CD4-positive, alpha-beta T cell treated with Interleukin-21 for 1 hour (primary cell): ENCODE measurements at places on chromosomes 3 and 15.

- no peak for DNase-seq
These were observed 294.0 kb downstream of the SOX2 start for GRCh38 chr3:182005701-182006100.

DNA sequence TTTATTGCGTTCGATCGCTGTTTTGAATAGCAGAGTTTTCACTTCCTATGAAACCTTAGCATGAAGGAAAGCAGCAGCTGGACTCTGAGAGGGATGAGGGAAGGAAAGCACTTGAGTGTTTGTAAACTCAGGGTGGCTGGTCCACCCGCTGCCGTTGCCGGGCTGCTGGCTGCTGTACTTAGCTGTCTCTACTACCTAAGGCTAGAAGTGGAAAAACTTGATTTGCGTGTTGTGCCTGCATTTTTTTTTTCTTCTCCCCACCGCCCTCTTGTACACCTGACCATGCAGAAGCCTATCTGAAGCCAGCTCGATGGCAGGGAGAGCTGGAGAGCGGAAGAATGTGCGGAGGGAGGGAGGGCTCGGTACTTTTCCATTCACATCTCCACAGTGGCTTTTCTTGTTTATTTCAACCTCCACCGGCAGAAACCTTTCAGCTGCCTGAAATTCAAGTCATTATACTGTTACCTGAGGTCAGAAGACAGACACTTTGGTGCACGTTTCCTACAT is 4.8 kb upstream of the BCL6 start:
- no peak for DNase-seq

DNA sequence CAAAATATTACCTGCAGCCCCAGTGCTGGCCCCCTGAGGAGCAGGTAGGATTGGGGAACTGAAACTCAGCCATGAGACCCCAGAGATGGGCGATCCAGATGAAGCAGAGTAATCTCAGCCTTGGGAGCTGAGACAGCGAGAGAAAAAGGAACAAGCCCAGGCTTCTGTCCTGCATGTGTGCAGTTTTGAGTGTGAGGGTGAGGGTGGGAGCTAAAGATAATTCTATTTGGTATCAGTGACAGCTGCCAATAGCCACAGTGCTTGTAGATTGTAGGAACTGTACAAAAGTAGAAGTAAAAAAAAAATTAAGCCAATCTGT is 5.9 kb downstream of the ATP8B4 start:
- no peak for DNase-seq

DNA sequence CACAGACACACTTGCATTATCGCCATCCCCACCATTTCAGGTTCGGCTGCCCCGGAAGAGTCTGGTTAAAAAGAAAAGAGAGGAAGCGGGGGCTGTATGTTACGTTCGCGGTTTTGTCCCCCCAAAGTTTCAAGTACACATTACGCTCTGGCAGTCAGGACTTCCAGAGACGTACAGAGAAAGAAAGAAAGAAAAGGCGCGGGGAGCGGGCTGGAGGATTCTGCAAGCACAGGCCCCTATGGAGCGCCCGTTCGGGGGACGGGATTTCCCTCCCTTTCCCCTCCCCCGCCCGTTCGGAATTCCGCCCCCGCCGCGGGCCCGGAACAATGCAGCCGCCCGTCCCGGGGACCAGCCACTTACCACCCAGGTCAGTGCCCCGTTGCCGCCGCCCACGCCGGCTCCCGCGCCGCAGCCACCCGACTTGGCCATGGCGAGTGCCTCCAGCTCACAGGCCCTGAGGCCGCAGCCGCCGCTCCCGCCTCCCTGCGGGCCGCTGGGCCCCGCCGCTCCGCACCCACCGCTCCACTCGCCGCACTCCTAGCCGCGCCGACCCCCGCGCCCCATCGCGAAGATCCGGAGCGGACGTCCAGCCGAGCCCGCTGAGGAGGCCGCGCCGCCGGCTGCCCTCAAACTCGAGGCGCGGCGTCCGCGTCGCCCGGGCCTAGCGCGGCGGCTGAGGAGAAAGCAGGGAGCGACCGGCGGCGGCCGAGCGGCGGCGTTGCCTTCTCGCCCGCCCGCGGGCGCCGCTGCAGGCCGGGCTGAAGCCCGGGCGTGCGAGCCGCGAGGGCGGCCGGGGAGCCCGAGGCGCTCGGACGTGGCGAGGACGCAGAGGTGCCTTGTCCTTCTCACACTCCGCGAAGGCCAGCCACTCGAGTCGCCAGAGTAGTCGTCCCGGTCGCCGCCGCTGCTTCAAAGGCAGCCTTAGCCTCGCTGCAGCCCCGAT is 567 bp downstream of the TOP2B start:
- peak; percentile 63 for DNase-seq

DNA sequence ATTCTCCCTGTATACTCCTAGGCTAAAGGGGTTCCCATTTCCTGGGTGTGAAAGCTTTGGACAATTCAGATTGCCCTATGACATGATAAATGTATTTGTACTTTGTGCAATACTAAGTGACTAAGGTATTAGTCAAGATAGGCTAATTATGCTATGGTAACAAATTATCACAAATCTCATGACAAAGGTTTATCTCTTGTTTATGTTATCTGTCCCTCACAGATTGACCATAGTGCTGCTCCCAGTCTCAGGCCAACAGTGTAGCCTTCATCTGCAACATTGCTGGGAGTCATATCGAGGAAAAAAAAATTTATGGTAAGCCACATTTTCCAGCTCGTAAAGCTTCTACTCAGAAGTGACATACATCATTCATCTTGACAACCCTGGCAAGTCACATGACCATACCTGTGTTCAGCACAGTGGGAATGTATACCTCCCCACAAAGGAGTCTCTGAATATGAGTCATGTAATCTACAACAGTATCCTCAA is 346.2 kb downstream of the IGSF11 start:
- DNase-seq: no peak

- DNase-seq: no peak
These were observed 8.2 kb upstream of the TMEM62 start for GRCh38 chr15:43125100-43125661.

DNA sequence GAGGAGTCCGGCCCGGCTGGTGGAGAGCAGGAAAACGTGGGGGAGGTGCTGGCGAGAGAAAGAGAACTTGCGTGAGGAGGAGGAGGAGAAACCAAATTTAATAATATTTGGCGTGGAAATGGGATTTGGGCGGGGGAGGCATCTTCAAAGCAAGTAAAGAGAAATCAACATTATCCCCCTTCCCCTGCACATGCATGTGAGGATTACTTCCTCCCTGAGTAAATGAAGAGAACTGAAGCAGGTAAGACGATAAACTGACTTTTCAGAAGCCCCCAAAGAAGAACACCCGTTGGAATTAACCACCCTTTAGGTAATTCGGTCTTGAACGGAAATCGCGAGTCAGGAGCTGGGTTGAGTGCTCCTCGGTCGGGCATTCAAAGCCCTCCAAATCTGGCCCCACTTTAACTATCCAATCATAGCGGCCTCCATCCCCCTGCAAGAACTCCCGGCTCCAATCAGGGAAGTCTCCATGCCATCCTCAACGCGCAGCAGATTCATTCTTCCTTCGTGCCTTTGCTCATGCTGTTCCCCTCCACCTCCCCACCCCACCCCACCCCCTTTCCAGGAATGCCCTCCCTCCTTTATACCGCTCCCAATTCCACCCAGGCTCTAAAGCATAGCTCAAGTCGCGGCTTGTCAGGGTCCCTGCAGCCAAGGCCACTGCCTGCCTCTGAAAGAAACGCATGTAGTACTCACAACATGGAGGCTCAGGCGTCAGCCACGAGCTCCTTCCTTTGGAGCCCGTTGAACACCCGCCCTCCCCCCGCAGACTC is 545 bp upstream of the RFX7 start:
- DNase-seq: peak; percentile 31

DNA sequence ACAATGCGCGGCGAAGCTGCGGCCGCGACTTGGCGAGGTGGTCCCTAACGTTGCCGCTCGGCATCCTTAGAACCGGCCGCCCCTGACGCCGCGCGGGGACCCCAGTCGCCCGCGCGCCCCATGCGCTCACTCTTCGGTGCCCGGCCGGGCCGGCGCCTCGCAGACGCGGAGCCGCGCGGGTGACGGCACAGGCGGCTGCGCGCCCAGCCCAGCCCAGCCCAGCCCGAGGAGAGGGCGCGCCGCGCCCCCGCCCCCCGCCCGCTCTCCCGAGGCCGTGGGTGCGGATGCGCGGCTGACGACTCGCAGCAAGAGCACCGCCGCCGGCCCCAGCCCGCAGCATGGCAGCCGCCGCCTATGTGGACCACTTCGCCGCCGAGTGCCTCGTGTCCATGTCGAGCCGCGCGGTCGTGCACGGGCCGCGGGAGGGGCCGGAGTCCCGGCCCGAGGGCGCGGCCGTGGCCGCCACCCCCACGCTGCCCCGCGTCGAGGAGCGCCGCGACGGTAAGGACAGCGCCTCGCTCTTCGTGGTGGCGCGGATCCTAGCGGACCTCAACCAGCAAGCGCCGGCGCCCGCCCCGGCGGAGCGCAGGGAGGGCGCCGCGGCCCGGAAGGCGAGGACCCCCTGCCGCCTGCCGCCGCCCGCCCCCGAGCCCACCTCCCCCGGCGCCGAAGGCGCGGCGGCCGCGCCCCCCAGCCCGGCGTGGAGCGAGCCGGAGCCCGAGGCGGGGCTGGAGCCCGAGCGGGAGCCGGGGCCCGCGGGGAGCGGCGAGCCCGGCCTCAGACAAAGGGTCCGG is 437 bp downstream of the KLF13 start:
- peak; percentile 80 for DNase-seq

DNA sequence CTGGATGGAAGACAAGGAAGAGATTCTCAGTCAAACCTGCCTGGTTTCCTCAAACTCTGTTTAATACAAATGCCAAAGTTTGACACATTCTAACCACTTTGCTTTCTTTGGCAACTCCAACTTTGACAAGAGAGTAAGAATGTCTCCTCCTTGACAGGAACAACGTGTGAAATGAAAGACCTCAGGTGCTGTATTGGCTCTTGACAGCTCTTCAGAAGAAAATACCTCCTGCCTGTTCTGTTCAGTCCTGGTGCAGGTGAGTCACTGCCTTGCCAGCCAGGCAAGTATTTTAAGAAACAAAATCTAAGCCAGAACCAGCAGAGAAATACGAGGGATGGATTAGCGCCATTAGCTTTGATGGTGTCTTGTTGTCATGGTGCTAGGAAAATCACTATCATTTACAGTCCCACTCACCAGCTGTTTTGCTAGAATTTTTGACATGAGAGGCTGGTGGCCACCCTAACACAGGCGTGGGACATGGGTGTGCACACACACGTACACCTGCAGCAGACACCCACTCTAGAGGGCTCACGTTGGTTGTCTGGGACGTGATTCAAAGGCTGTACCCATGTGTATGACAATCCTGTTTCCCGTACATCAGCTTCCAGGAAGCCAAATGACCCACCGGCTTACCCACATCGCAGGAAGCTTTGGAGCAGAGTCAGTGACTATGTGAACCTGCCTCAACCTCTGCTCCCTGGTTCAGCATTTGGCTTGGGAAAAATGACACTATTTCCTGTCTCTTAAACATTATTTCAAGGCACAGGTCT is 60.4 kb downstream of the CCNL1 start:
- no peak for DNase-seq

- DNase-seq: no peak
These were observed 36.3 kb upstream of the MEIS2 start for GRCh38 chr15:37136666-37137065.

DNA sequence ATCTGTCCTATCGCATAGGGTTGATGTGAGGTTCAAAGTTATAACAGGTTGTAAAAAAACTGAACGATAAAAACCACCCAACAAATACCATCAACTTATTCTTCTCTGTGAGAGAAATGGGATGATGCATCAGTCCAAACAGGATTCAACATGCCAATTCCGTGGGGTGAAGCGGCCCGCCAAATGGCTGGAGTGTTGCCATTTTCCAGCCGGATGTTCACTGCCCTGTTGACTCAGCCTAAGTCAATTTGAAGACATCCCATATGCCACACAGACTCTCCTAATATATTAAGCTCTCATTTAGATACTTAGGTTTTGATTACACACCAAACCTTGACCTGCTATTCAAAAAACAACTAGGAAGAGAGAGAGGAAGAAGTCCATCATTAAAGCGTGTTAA is 311.1 kb downstream of the VPS13C start:
- DNase-seq: no peak

DNA sequence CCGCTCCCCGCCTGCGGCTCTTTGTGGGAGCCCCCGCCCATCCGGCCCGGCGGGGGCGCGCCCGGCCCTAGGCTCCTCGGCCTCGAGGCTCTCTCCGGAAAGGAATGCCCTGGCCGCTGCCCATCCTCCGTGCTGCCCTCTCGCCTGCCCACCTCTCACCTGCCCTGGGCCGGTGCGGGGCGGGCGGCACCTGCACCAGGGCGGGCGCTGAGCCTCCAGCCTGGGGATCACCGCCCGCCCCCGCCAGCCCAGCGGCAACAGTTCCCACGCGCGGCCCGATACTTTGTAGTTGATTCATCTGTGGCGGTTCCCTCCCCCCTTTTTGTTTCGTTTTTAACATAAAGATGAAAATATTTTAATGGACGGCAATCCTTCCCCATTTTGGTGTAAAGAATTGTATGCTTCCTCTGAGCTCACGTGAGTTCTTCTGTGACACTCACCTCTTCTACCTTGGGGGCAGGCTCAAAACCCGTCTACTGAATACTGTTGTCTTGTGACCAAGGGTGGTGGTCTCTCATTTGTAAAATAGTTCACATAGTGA is 1.9 kb downstream of the KLF13 start:
- DNase-seq: peak; percentile 75

GRCh38 chr15:32784581-32784980 is 66.8 kb downstream of the GREM1 start:
- no peak for DNase-seq

DNA sequence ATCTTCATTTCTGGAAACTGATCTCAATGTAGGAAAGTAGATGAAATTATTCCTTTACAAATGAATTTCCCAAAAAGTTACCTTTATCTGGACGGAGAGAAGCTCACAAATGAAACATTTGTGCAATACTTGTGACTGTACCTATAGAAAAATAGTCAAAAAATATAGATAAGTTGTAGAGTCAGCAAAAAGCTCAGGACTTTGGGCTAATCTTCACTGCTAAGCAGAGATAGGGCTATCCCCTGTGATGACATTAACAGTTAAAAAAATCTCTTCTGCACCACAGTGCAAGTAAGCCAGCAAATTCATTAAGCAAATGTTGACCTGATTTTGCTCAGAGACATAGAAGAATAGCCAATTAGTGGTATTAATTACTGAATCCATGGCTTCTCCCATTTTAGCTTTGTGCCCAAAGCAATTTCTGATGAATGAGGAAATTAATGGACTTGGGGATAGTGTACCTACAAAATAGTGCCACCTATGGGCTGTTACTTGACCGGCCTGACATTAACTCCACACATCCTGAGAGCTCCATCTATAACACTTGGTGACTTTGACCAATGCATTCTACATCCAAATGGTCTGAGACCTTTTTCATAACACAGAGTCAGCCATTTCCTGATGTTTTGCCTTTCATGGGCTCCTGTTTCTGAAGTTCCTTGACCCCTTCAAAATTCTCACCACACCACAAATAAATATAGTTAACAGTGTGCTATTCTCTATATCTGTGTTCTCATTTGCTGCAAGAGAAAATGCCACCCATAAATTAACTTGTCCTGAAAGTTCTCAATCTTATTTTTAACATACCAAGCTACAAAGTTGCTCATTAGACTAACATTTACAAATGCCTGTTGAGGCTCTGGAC is 105.0 kb downstream of the SSR3 start:
- DNase-seq: no peak

- DNase-seq: no peak
These were observed 445.5 kb downstream of the NLGN1 start for GRCh38 chr3:173843060-173843459.
